ENCODE measurements at places on chromosomes 7 and 10.

DNA sequence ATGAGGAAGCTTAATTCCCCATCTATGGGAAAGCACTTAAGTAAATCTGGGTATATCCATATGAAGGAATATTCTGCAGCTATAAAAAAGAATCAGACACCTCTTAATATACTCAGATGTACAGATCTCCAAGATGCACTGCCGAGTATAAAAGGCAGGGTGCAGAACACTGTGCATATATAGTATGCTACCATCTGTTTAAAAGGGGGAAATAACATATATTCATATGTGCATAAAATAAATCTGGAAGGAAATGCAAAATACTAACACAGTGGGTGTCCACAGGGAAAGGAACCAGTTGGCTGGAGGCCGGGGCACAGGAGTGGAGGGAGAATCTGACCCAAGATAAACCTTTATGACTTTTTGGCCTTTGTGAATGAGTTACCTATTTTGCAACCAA is 201.4 kb downstream of the SFMBT2 start:
- no peak for DNase-seq

GRCh38 chr7:114929570-114929969 is 7.7 kb downstream of the MDFIC start:
- no peak for DNase-seq

- no peak for DNase-seq
Observed at GRCh38 chr7:70472601-70473237, 659.2 kb upstream of the GALNT17 start.

- no peak for DNase-seq
Observed at GRCh38 chr10:43925793-43926192, 277.1 kb upstream of the ZNF32 start.

GRCh38 chr7:92740700-92741126 is 95.7 kb downstream of the CDK6 start:
- DNase-seq = no peak

DNA sequence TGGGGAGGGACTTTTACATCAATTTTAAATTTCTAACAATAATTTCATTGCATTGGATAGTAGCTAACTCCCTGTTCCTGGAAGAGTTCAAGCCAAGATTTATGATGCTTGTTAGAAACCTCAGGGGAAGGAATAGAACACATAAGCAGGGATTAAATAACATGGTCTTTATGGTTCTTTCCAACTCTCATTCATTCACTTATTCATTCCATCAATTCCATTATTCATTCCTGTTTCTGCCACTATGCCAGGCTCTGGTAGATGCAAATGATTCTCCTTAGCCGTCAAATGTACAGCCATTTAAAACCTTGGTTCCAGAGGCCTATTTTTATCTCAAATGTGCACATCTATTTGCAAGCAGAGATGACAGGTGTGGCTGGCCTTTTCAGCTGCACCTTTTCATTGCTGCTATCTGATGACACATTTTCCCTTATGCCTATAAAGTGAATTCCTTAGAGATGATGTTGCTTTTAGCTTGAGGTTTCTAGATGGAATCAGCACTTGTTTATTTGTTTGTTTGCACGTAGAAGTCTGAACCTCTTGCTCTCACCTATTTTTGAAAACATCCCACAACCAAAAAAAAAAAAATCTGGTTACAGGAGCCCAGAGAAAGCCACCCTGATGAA is 205.7 kb upstream of the IGFBP3 start:
- no peak for DNase-seq

- DNase-seq = no peak
Observed at GRCh38 chr7:26779978-26780595, 84.3 kb downstream of the SKAP2 start.

GRCh38 chr10:112082120-112082519 is 101.4 kb downstream of the GPAM start:
- DNase-seq = no peak

DNA sequence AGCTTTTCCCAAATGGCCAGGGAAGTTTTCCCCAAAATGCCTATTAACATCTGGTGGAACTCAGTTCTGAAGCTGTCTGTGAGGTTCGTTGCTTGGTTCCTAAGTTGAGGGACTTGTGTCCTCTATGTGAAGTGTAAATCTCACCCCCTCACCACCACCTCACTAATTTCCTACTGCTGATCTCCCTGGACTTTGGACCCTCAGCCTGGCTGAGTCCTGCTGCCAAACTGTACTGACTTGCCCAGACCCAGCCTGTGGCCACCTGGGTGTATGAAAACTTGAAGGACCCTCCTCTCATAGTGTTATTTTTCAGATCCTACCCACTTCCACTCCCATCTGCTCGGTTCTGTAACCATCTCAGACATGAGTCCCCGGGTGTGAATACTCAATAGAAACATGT is 94.9 kb downstream of the MET start:
- DNase-seq = no peak

- no peak for DNase-seq
Observed at GRCh38 chr7:98807068-98808048, 62.5 kb downstream of the TMEM130 start.

GRCh38 chr10:11326913-11327616 is 284.4 kb downstream of the USP6NL start:
- no peak for DNase-seq

GRCh38 chr10:59868696-59869593 is 37.4 kb downstream of the CCDC6 start:
- DNase-seq = no peak

GRCh38 chr7:149422914-149423301 is 38.0 kb downstream of the ZNF777 start:
- DNase-seq = peak; percentile 9

DNA sequence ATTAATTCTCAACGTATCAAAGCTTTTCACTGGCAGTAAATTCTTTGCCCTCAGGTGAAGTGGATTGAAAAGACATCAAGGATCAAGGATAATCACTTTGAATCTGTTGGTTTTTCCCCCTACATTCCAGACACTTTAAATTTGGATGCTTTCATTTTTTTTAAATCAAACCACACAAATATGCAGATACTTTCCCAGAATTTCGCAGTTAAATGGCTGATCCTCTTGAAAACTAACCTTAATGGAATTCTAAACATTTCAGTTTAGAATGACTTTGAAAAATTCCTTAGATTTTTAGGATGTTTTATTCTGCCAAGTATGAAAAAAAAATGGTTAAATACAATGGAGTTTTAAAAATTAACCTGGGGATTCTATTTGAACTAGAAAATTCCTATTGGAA is 325.9 kb downstream of the GFRA1 start:
- no peak for DNase-seq

DNA sequence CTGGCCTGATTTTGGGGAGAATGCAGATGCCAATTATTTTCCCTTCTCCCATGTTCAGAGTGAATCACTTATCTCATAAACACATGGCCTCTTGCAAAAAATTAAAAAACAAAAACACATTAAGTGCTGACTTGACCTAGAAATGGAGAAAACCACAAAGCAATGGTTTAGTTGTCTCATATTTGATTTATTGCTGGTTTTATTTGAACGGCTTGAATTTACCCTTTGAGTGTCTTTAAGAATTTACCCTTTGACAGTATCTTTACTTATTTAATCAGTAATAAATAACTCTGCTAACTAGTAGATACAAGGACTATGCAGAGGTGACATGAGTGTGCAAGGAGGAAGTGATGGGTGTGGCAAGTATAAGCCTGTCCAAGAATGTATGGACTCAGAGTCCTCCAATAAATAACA is 68.1 kb upstream of the GSDME start:
- DNase-seq = no peak

- DNase-seq = no peak
Observed at GRCh38 chr10:76946270-76946669, 691.3 kb downstream of the KCNMA1 start.

DNA sequence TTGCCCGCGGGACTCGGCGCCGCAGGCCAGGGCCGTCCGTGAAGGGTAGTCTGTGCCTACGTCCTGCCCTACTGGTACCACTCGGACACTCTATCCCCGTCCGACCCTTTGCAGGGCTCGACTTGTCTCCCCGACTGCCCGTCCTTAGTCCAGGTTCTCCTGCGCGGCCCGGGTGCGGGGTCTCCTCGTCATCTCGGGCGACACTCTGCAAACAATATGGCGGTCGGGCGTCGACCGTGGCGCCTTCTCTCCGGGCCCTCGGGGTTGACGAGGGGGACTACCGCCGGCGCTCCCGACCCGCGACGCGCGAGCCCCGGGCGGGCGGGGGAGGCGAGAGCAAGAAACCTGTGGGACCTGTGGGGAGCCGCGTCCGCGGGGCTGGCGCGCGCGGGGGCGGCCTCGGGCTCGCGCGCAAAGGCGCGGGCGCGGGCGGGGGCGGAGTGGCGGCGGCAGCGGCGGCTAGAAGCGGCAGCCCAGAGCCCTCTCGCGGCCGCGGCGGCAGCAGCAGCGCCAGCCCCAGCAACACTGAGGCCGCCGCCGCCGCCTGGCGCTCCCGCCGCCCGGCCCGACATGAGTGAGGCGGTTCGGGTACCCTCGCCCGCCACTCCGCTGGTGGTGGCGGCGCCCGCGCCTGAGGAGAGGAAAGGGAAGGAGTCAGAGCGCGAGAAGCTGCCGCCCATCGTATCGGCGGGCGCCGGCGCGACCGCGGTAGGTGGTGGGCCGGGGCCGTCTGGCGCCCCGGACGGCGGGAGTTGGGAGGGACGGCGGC is at the start of gene HECTD2:
Gene HECTD2, plus strand, starts transcription at position 476 of the 769 bp plus-strand sequence. Its CDS starts 95 bp downstream, at position 571.
- DNase-seq = peak; percentile 73

DNA sequence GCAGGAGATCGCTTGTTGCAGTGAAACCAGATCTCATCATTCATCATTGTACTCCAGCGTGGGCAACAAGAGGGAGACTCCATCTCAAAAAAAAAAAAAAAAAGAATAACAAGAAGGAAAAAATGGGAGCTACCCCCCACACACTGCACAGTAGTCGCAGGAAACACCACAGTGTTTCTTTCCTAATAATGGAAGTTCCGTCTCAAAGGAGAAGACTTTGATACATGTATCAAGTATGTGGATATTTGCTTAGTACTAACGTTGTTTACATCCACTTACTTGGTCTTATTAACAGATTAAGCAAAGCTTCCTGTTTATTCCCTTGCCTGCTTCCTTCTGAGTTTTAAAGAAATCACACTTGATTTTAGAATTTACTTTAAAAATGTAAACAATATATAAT is 22.2 kb downstream of the YAE1 start:
- DNase-seq = no peak

DNA sequence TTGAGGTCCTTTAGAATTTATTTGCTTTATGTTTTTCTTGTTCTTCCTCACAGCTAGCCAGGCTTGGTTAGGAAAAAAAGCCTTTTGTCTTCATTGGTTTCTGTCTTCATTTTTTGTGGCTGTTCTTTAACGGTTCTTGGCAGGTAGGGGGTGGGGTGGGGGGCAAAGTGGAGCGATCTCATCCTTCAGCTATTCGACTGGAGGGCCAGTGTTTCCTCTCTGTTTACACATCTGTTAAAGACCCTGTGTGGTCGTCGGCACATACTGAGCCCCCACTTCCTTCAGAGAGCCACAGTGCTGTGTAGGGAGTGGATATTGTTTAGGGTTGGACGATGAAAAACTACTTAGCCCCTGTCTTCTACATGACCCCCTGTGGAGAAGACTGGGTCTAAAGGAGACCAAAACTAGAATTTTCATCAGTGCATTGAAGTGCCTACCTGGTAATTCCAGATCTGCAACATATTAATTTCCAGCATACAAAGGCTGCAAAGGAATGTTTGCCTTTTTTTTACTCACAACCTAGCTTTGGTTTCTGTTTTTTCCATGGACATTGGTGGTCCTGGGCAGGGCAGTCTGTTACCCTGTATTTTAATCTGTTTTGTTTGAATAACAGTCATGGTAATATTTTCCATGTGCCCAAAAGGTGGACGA is 29.0 kb downstream of the PRPF18 start:
- DNase-seq = no peak

- no peak for DNase-seq
Observed at GRCh38 chr7:7972922-7973594, 4.5 kb downstream of the GLCCI1 start.

DNA sequence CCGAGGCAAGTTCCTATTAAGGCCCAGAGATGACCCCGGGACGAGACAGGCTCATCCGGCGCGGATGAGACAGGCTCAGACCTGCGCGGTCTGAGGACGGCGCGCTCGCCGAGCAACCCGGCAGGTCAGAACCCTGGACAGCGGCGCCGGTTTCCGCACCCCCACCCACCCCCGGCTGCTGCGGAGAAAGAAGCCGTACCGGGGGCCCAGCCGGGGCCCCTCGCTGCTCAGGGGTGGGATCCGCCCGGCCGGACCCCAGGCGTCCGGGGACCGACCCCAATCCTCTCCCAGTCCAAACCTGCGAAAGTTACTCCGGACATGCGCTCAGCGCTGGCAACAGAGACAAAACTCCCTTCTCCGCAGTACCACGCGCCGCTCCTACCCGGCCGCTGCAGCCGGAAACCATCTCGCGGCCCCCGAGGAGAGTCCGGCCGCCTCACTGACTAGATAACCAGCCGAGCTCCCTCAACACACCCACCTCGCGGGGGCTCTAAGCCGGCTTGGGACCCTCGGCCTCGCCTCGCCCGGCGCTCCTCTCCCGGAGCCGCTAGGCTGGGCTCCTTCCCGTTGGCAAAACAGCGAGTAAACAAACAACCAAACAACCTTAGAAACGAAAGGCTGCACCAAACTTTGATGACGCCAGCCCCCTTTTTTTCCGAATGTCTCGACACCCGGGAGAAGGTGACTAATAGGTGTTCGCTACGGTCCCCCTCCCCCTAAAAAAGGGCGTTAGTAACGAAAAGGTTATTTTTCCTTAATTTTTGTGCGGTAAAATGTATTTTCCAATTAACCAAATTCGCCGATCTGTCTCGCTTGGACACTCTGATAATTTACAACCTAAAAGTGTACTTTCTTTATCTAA is 2.3 kb upstream of the DRGX start:
- DNase-seq = peak; percentile 17

GRCh38 chr7:1027242-1028043 is 16.9 kb upstream of the GPR146 start:
- DNase-seq = no peak

GRCh38 chr10:98301664-98302319 is 33.8 kb upstream of the LOXL4 start:
- DNase-seq = no peak

- DNase-seq = no peak
Observed at GRCh38 chr7:8296362-8296659, 34.3 kb upstream of the ICA1 start.

GRCh38 chr7:40694991-40695390 is 560.2 kb downstream of the SUGCT start:
- no peak for DNase-seq

- DNase-seq = no peak
Observed at GRCh38 chr7:151897161-151897731, 20.3 kb upstream of the PRKAG2 start.

- DNase-seq = no peak
Observed at GRCh38 chr7:40419806-40420205, 285.0 kb downstream of the SUGCT start.

DNA sequence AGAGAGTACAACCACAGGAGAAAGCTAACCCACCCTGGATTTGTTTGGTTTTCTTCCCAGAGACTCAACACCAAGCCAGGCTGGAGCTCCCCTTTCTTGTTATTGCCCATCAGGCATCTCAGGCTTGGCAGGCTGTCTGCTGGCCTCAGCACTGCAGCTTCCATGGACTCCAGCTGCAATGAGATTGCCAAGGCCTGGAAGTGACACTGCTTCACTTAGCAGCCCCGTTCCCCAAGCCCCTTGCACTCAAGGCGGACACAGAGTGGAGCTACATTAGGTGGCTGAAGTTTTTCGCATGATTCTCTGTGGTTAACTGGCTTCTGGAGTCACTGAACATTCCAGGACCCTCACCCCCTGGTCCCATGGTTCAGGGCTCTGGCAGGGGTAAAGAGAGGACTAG is 163.1 kb upstream of the GDF10 start:
- no peak for DNase-seq

All from T follicular helper cell (primary cell).